ENCODE measurements at places on chromosomes 5 and 9. TPM values are rescaled to one million over a fixed set of nuclear protein-coding genes. Genes with fewer than 3 reads are reported as not detected.

The TAF11L10 gene
- total RNA-seq: not detected

The HDAC3 gene
- 33.2 TPM for total RNA-seq

The RXFP3 gene
- not detected for total RNA-seq

The TTC16 gene
- total RNA-seq: not detected

The ADAMTSL1 gene
- 22.4 TPM for total RNA-seq

The PCSK1 gene
- total RNA-seq: not detected

The CD72 gene
- total RNA-seq: 1.7 TPM

The SLC34A3 gene
- total RNA-seq: not detected

DNA sequence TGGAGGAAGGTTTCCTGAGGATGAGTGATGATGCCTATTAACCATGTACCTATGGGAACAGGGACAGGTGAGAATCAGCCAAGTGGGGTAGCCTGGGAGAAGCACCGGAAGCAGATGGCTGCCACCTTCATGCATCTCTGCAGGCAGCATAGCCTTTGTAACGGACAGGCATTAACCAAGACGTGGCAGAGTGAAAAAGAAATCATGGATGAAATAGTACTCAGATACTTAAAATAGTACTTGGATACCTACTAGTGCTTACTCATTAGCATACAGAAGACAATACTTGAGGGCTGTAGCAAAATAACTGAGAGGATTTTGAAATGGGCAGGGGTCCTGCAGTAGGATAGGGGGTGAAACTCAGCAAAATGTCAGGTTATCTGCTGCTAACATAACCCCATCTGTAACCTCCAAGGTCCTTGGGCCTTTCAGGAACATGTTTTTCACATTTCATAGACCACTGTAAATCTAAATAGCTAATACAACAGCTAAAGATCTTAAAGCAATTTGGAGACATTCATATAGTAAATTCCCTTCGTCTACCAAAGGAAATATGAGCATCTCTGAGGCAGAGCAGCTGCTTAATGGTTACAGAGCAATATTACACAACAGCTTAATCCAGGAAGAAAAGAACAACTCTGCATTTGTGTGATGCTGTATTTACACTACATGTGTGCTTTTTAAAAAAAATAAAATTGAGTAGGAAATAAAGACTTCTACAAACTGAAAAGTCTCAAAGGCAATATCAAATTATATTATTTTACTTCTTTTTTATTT is 154.3 kb downstream of the NFIB start:
- DNase-seq: peak; percentile 65

- DNase-seq: peak; percentile 51
Observed at GRCh38 chr5:8908055-8908683, 637.7 kb downstream of the SEMA5A start.

GRCh38 chr5:8376478-8376877 is 507.5 kb downstream of the MTRR start:
- no peak for DNase-seq

DNA sequence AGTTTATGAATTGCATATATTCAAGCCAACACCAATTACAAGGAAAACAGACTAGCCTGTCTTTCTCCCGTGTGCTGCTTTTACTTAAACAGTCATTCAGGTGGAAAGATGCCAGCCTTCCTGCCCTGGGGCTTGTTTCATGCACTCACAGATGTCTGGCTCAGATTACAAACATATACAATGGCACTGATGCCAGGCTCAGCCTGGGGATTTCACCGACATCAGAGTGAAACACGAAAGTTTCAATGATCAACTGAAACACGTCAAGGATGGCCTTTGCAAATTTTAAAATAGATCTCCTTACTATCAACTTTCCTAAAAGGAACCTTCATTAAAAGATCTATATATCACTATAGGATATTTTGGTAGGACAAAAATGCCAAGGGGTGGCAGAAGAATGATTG is 1576.5 kb downstream of the EFNA5 start:
- peak; percentile 75 for DNase-seq

DNA sequence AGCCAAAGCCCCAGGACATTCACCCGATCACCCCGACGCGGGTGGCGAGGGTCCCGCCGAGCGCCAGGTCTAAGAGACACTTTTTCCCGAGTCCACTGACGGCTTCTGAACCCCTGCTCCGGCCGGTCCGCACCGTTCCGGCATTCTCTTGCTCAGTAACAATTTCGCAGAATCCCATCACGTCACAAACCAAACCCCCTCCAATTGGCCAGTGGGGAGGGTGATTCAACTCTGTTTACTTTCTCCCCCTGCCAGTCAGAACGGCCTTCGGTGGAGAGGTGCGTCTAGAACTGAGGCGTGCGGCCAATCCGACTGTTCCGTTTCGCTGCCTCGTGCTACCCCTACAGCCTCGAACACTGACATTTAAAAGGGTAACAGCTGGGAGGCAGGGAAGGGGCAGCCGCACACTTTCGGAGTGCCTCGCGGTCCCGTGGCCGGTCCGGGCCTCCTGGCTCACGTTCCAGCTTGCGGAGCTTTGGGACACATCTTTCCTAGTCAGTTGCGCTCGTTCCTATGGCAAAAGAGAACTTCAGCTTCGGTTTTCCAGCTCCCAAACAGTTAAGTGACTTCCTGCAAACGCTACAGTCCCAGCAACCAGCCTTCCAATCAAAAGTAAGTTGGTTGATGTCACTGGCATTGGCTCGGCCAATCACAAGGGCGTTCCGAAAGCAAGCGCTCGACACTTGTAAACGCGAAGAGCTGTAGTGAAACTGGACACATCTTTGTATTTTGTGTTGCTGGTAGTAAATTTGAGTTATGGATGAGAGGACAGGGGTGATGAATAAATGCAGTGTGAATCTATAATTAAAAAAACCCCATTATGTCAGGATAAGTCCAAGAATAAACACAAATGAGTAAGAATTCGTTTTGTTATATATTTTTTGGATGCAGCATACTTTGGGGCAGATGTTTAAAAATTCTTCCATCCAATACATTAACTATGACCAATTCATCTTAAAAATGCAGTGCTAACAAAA is at the start of gene KLF9:
TSS of gene KLF9 (minus strand) at position 859 of the 977 bp plus-strand sequence. CDS start 1,294 bp downstream, outside the sequence.
- peak; percentile 97 for DNase-seq

- DNase-seq: no peak
Observed at GRCh38 chr5:34604119-34604675, 51.9 kb upstream of the RAI14 start.

- no peak for DNase-seq
Observed at GRCh38 chr9:16526380-16526779, 344.1 kb downstream of the BNC2 start.

DNA sequence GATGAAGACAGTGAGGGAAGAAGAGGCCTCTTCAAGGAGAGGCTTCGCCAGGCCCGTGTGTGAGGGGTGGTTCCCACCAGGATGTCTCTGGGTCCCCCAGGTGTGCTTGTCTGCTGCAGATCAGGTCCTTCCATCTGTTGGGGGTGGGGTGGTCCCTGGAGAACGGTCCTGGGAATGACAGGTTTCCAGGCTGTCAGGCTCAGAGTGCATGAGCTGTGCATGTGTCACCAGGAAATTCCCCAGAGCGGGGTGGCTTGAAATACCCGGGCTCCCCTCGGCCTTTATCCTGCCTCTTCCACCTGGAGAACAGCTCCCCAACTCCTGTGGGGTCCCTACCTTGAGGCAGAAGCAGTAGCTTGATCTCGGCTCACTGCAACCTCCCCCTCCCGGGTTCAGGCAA is 118.8 kb downstream of the GAPVD1 start:
- DNase-seq: no peak

DNA sequence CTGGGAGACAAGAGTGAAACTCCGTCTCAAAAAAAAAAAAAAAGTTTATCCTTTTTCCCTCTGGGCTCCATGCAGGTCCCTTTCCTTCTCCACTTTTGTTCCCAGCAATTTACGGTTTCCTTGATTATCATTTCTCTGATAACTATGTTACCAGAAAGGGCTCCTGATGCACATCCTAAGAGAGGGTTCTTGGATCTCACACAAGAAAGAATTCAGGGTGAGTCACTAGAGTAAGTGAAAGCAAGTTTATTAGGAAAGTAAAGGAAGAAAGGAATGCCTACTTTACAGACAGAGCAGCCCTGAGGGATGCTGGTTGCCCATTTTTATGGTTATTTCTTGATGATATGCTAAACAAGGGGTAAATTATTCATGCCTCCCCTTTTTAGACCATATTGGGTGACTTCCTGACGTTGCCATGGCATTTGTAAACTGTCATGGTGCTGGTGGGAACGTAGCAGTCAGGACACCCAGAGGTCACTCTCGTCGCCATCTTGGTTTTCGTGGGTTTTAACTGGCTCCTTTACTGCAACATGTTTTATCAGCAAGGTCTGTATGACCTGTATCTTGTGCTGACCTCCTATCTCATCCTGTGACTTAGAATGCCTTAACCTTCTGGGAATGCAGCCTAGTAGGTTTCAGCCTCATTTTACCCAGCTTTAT is 13.5 kb upstream of the MELK start:
- no peak for DNase-seq

GRCh38 chr5:110968246-110969005 is 103.1 kb upstream of the TSLP start:
- DNase-seq: no peak

- DNase-seq: no peak
Observed at GRCh38 chr5:137572042-137572695, 73.0 kb upstream of the SPOCK1 start.

GRCh38 chr9:135068776-135069415 is 18.6 kb upstream of the OLFM1 start:
- no peak for DNase-seq

DNA sequence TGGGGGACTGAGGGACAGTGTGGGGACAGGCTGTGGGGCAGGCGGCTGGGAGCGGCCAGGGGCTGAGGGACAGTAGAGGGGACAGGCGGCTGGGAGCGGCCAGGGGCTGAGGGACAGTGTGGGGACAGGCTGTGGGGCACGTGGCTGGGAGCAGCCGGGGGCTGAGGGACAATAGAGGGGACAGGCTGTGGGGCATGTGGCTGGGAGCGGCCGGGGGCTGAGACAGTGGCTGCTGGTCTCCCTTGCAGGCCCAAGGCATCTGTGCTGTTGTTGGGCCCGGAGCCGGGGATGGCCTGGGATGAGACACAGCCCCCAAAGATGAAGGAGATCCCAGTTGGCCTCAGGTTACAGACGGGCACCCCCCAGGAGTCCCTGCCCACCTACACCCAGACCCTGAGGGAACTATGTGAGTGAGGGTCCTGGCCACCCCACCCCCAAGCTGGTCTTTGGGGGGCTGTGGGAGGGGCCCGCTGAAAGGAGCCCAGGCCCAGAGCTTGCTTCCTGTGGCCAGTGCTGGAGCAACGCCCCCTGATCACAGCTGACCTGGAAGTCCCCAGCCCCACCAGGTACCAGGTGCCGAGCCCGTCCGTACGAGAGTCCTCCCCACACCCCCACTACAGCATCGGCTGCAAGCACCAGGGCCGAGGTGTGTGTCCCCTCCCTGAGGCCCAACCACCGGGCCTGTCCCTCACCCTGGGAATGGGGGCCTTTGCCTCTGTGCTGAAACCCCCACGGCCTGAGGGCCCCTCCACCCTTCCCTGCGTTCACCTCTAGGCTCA is 593 bp downstream of the STPG3 start:
- DNase-seq: no peak

All from tongue (tissue), 3 donors.